ENCODE measurements at places on chromosomes 1 and 21. TPM values are rescaled to one million over a fixed set of nuclear protein-coding genes. Genes with fewer than 3 reads are reported as not detected.

Gene UBL4B
- total RNA-seq: not detected

Gene ANGPTL1
- 18.4 TPM for total RNA-seq

Gene PRDM16
- total RNA-seq: 21.3 TPM

Gene CFHR4
- total RNA-seq: not detected

Gene LINGO4
- total RNA-seq: 0.40 TPM

Gene TMPRSS2
- total RNA-seq: 94.5 TPM

Data from lung (tissue), 17 donors.